ENCODE measurements at places on chromosomes 7 and 10.

DNA sequence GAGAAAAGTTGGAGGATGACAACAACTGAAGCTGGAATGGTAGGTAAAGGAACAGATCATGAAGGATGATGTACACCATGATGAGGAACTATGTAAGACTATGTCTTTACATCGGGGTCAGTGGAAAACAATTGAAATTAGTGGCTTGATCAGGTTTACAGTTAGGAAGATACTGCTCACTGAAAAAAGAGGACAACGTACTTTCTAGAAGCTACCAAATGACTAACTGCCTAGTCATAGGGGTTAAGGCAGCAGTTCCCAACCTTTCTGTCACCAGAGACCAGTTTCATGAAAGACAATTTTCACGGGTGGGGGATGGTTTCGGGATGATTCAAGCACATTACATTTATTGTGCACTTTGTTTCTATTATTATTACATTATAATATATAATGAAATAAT, 91.6 kb upstream of the ANKRD1 start:
- no peak for DNase-seq

- DNase-seq = no peak
Observed at GRCh38 chr10:30594077-30594476, 35.5 kb downstream of the LYZL2 start.

GRCh38 chr10:73734028-73734720, 10.0 kb upstream of the SEC24C start:
- no peak for DNase-seq

- no peak for DNase-seq
Observed at GRCh38 chr7:132169730-132170129, 406.5 kb downstream of the PLXNA4 start.

- no peak for DNase-seq
Observed at GRCh38 chr10:3067118-3067858, at the start of gene PFKP. Gene PFKP, plus strand, starts transcription at chr10:3067548. Its CDS starts 48 bp downstream, at chr10:3067596.

DNA sequence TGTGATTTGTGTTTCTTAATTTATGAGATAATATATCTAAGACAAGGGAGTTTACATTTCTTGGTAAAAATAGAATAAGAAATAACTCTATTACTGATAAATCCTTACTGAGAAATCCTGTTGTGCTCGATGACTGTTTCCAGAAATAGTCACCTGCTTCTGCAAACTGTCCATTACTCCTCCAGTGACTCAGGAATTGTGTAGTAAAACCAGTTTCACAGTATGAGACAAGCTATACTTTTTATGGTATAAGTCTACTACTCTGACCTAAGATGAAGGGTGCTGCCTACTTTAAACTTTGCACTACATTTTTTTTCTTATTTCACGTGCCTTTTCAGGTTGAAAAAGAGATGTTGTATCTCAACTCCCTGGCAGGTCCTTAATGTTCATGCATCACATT, 6.8 kb upstream of the ANKRD22 start:
- DNase-seq = no peak
